ENCODE measurements at places on chromosomes 3 and 15.

DNA sequence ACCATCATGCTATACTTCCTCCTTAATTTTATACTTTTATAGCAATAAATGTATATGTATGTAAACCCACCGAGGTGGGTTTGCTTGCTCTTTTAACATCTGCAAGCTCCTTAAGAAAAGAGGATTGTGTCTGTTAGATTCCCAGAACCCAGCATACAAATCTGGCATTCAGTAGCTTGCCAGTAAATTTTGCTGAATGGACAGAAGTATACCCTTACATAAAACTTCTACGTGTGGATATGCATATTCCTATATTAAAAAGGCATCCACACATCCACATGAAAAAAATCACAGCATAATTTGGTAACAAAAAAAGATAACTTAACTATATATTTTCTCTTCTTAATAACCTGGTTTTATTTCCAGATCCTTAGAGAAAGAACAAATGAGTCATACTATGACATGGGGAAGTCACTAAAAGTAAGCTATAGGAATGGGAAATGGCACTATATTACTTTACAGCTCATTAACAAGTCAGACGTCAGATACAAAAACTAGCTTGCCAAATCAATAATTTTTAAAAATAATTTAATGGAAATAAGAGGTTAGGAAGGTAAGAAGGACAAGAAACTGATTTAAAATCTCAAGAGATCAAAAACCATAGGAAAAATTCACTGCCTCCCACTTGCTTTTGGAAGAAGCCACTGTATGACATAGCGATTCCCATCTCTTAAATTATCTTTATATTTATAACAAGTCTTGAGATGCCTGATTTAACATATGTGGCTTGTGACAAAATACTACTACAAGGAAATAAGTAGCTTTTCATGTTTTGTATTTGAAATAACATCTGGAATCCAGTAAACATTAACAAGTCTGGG is 68.7 kb downstream of the SUMF1 start:
- DNase-seq = no peak

GRCh38 chr15:45527086-45527485 is 4.5 kb upstream of the SLC30A4 start:
- DNase-seq = no peak

DNA sequence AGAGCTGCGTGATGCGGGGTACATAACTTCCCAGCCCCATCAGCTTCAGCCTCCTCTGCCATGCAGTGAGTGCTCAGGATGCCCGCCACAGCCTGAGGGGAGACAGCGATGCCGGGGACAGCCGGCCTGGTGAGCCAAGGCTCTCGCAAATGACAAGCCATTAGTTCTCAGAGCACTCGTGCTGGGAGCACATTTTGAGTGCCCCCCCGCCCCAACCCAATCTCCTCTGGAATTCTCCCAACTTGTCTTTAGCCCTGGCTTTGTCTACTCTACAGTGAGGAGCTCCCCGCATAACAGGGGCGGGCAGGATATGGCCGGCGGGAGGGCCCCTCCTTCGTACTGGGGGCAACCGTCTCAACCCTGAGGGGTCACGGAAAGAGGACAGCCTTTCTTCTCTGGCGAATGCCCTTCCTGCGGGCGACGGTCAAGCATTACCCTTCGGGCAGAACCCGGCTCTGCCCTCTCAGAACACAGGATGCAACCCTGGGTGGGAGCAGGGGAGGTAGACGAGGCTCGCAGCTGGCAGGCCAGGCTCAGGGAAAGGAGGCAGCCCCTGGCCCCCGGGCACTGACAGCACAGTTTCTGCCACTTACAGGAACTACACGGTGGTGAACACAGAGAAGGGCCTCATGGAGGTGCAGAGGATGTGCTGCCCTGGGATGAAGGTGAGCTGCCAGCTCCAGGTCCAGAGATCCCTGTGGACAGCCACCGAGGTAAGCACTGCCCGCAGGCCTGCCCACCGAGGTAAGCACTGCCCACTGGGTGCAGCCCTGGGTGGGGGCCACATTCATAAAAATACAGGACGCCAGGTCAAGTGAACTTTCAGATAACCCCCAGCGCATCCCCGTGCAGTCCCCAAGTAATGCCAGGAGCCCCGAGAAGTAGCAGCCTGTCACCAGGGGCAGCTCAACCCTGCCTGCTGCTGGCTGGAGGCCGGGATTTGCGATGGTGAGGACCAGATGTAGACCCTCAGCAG is 141.7 kb downstream of the LRRK1 start:
- peak; percentile 36 for DNase-seq

DNA sequence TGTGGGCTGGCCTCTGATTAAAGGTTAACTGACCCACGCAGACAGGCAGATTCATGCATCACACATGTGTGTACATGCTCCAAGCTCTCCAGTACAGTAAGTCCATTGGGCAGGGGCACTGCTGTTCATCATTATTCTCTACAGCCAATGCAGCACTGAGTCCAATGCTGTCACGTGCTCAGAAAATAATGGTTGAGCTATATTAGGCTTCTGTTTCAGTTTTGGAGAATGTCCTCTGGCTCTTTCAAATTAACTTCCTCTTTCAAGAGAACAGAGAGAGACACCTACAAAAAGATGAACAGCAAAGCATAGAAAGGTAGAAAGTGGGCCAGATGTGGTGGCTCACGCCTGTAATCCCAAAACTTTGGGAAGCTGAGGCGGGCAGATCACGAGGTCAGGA is 202.6 kb downstream of the MEX3B start:
- no peak for DNase-seq

- DNase-seq = no peak
These were observed 1.7 kb downstream of the GALK2 start for GRCh38 chr15:49171790-49172189.

DNA sequence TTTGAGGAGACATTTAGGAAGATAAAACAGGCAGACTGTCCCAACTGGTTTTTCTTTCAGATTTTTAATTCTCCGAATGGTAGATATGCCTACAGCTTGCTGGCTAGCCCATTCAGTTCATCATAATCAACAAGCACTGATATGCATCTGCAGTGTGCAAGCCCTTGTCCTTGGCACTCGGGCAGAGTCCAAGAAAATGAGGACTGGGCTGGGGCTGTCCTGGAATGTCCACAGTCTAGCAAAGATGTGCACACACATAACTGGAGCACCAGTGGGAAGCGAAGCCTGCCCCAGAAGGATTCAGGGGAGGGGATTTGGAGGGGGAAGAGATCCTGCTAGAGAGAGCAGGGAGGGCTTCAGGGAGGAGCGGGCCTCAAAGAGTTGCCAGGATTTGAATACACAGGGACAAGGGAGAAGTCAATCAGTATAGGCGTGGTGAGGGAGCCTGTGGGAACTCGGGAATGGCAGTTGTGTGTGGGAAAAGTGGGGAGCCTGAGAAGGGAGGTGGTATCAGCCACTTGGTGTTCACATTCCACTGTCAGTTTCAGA is 8.7 kb downstream of the FAH start:
- DNase-seq = no peak

GRCh38 chr3:151330899-151331298 is 1.6 kb upstream of the P2RY13 start:
- no peak for DNase-seq

DNA sequence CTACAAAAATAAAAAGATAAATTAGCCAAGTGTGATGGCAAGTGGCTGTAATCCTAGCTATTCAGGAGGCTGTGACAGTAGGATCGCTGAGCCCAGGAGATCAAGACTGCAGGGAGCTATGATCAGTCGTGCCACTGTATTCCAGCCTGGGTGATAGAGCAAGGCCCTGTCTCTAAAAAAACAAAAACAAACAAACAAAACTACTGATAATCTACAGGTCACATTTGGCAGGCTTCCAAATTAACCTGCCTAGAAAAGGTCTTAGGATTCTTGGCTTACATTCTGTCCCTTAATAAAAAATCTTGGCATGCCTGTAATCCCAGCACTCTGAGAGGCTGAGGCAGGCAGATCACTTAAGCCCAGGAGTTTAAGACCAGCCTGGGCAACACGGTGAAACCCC is 33.4 kb upstream of the SETD2 start:
- DNase-seq = no peak

DNA sequence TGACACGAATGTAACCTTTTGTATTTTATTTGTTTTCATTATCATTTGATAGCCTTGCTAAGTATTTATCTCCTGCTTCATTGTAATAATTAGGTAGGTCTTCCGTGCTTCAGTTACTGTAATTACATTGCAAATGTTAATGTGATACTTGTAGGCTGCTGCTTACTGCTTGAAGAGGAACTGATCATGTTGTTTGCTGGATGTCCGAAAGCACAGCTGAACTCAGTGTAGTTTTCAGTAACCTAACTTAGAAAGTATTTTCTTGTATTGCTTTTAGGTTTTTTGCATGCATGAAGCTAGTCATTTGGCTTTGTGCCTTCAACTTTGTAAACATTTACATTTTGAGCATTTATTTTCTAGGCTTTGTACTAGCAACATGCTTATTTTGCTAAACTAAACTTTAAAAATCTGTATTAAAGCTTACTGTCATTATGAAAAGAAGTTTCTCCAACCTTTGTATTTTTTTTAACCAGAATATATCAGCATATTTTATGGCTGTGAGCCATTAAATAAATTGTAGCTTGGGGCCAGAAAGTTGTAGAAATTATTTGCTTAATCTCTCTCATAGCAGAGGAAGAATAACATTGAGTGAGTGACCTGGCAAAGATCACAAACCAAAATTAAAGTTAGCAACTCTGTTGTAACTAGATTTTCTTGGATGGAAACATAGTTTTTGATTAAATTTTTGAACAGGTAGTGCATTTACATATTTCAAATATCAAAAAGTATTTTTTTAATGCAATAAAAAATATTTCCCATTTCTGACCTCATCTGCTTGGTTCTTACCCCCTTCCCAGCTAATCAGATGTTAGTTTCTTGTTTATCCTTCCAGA is 30.7 kb downstream of the SACM1L start:
- no peak for DNase-seq

GRCh38 chr3:129386984-129387383 is 41.5 kb downstream of the EFCAB12 start:
- no peak for DNase-seq

DNA sequence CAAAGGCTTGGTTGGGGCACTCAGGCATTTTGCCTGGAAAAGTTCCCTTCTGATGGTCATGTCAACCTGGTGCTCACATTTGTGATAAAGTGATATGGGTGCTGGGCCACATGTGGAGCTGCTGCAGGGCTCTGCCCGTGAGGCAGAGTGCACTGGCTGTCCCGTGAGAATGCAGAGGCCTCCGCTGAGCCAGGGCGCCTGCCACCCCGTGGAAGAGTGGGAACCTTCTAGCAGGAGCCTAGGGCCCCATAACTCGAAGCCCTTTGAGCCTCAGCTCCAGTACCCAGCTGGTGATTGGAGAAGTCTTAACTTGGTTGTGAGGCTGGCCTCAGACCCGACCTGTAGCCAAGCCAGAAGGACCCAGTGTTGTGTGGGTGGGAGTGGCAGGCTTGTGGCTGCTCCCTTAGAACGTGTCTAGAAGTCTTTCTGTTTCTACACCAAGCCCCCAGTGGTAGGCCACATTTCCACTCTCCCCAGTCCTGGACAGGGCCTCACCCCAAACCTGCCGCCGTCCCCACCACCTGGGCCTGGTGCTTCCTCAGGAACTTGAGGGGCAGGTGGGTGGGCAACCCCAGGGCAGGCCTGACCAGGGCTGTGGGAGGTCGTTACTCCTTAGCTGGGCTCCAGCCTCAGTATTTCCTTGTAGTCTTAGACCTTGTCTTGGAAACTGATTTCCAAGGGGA is 19.7 kb downstream of the SEC61A1 start:
- no peak for DNase-seq

- DNase-seq = no peak
These were observed 4.4 kb downstream of the TMEM43 start for GRCh38 chr3:14129296-14129695.

Data from head of caudate nucleus (tissue), 42 donors.